T-helper 1 cell (primary cell): ENCODE measurements at places on chromosomes 6 and 20.

- no peak for DNase-seq
These were observed 48.6 kb downstream of the RALGAPA2 start for GRCh38 chr20:20663841-20664240.

DNA sequence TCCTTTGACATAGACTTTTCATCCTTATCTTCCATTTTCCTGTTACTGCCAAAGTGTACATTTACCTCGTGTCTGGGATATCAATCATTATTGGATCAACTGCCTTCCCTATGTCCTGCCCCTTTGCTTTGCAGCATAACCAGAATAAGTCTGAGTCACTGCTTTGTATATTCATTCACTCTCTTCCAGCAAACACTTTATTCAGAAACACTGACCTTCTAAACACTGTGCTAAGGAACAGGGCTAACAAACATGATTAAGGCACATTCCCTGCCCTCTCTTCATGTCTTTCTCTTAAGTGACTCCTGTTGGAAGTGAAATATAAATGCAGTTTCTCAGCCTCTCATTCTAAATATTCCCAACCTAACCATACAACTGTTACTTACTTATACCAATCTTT is 66.9 kb downstream of the COL19A1 start:
- no peak for DNase-seq

DNA sequence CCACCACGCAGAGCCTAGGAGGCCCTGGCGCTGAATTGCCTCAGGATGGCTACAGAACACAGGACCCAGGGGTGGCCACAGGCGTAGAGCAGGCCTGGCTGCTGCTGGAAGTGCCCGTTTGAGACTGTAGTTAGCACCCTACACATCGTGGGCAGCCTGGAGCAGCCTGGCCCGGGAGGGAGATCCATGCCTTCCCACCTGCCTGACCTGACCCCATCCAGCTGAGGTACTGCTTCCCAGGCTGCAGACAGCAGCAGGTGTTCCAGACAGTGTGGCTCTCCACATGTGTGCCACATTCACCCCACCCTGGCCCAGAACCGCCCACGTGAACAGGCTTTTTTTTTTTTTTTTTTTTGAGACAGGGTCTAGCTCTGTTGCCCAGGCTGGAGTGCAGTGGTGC is 20.9 kb upstream of the MAP1LC3A start:
- no peak for DNase-seq

GRCh38 chr6:26211963-26212362 is 124.7 kb downstream of the HFE start:
- no peak for DNase-seq

- DNase-seq = no peak
These were observed 99.9 kb upstream of the MYLIP start for GRCh38 chr6:16028966-16029365.

DNA sequence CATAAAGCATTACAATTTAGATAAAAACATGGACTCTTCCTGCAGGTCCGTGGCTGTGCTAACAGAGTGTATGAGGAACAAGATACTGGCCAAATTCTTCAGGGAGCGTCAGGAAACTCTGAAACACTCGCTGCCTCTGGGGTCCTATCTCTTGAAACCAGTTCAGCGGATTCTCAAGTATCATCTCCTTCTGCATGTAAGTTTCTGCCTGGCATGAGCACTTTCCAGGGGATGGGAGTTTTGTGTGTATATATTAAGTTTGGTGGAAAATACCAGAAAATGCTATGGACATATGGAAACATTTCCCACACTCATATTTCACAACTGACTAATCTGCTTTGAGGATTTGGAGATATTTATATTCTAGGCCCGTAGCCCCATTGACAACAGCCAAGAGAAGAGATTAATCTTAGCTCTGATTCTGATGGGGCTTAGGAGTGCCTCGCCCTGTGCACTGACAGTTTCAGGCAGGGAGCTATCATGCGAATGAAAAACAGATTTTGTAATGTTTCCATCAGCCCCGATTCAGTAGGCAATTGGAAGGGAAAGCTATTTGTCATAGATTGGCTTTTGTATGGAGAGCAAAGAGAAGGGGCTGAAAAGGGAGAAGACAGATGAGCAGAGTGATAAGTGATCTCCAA is 64.7 kb upstream of the MTHFD1L start:
- DNase-seq = no peak

DNA sequence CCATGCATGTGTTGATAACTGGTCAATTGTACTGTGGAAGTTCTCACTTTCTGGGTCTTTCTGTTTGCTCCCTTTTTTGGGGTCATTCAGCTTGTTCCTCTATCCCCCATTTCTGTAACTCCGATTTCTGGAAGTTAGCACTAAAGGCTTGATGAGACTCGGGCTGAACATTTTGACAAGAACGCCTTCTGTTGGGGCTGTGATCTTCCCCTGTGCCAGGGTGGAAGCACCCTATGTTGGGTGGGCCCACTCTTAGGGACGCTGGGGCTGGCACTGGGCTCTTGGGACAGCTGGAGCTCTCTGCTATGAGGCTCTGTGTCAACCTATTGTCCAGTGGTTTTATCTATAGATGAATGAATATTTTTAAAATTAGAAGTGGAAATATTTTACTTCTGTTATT is 60.1 kb upstream of the FRMD1 start:
- DNase-seq = no peak

DNA sequence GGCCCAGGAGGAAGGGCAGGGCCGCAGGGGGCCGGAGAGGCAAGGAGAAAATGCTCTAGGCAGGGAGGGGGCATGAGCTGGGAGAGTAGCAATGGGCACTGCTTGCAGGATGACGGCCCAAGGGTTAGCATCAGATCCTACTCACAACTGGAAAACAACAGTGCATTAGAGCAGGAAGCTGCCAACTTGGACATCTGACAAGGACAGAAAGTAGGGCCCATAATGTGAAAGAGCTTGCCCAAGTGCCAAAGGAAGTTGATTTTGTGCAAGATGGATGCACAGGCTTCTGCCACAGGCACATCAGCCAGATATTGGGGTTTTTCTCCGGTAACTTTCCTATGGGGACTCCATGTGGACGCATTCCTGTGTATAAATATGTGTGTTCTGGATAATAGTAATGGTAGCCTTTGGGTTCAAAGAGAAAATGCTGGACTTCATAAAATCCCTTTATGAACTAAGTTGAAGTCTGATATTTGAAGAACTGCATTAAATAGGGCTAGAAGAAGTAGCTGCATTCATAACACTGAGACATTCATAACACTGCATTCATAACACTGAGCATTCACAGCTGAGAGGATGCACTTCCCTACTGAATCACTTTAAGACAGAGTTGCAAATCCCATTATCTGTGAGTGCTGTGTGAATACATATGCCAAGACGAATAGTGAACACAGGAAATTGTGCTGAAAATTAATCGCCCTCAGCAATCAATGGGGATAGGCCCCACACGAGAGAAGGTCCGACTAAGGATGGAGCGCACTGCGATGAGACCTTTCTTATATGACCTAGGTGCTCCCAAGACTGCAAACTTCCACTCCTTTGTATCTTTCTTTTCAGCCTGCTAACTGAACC is 235.6 kb upstream of the PRDM1 start:
- no peak for DNase-seq

GRCh38 chr6:72525821-72526510 is 95.9 kb upstream of the KCNQ5 start:
- DNase-seq = no peak

GRCh38 chr6:56767435-56767834 is 124.7 kb upstream of the DST start:
- no peak for DNase-seq

DNA sequence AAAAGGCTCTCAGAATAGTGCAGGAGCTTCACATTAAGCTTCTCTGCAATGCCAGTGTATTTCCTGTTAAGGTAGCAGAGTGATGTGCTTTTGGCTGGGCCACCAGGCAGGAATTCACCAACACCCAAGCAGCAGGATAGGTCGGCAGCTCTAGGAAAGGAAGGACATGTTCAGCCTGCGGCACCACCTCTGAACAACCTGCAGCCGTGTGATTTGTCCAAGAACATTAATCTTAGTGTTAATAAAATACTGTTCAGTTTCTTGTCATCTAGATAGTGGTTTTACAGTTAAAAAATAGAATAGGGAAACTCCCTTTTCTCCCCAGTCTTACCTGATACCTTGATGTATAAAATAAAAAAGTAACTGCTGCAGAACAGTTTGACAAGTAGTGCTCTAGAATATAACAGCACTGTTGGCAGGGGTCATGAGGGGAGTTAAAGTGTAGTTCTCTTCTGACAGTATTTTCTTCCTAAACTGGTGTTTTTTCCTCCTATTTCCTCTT is 18.8 kb downstream of the ZNF292 start:
- DNase-seq = no peak
